Thymus (tissue), 14 donors: ENCODE measurements at places on chromosomes 2 and 18. TPM values are rescaled to one million over a fixed set of nuclear protein-coding genes. Genes with fewer than 3 reads are reported as not detected.

DNA sequence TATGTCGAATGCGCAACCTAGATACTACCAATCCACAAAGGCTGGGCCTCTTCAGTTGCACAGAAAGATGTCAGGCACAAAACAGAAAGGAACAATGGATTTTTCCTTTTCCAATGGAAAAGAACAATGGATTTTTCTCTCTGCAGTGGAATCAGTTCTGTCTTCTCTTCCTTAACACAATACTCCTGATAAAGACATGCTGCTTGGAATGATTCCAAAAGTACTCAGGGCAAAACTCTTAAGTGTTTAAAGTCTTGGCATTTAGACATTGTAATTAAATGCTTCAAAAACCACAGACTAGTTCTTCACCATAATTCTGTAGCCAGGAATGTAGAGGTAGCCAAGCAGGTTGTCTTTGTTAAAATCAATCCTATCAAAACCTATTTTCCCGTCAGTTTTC is 46.7 kb upstream of the FLACC1 start:
- DNase-seq, result no peak

- DNase-seq, result no peak
These were observed 5.2 kb downstream of the XRCC5 start for GRCh38 chr2:216114382-216114713.

DNA sequence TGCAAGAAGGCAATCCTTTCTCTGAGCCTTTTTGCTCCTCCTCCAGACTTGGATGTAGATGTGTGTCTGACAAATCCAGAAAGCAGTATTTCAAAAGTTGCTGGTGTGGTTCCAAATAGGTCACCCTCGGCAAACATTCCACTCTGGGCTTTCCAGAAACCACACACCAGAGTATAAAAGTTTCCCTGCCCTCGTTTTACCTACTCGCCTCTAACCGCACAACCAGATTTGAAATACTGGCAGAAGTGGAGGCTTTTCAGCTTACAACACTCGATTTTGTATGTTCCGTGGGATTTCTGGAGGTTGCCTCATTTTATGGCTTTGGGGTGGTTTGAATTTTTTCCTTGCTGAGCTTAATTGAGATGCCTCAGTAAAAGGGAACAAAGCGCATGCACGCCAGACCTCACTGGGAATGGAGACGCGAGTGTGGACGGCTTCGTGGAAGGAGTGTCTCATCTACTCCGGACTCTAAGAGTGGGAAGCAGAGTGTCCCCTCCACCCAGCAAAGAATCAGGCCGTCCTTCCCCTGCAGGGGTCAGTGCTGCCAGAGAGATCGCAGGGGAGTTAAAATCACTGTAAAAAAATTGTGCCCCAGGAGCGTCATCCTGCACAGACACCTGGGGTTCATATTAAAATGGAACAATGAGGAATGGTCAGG is 44.0 kb upstream of the RPL31 start:
- no peak for DNase-seq

GRCh38 chr2:160352500-160352899 is 141.1 kb downstream of the RBMS1 start:
- no peak for DNase-seq

DPP10 gene
- 0.02 TPM for polyA plus RNA-seq

CYS1 gene
- 0.30 TPM for polyA plus RNA-seq

PLB1 gene
- 2.3 TPM for polyA plus RNA-seq
